Stromal cell of bone marrow (primary cell): ENCODE measurements at places on chromosomes 13 and 19.

DNA sequence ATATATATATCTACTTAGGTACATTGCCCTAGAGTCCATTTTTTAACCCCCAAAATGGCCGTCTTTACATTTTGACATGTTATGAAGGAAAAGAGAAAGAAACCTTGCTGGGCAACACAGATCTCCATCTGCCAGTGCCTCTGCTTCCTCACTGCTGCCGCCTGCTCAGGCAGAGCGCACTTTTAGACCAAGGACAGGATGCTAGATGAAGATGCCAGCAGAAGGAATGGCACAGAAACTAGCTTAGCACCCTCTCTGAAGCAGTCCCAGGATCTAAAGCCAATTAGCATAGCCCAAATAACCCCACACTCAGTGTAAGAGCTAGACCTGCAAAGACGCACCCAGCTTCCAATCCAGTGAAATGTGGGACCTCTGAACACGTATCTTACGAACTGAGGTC, 111.9 kb downstream of the RXFP2 start:
- no peak for DNase-seq

DNA sequence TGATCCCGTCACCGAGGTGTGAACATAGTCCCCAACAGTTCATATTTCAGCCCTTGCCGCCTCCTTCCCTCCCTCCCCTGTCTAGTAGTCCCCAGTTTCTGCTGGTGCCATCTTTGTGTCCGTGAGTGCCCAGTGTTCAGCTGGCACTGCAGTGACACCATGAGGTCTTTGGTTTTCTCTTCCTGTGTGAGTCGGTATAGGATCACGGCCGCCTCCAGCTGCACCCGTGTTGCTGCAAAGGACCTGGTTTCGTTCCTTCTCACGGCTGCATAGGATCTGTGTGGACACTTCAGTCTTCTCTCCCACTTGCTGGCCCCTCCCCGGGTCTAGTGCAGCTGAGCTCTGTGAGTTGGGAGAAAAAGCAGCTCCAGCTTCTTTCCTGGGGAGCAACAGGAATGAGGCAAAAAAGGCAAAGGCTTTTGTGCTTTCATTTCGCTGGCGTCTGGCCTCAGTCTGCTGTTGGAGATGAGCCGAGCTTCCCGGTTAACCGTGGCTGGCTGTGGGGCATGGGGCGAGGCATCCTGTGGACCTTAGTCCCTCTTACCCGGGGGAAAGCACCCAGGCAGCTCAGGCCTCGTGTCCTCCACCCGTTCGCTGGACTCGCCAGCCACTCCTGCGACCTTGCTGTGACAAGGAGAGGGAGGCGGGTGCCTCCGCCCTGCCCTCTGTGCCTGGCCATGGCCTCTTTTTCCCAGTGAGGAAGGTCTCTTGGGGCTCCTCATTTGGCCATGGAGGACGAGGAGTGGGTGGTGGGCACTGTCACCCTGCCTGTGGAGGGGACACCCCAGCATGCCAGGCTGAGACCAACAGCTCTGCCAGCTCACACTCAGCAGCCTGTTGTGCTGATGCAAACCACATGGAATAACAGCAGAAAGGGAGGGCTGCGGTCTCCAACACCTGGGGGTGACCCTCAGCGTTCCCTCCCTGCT, 196.5 kb downstream of the TEX29 start:
- DNase-seq: no peak

DNA sequence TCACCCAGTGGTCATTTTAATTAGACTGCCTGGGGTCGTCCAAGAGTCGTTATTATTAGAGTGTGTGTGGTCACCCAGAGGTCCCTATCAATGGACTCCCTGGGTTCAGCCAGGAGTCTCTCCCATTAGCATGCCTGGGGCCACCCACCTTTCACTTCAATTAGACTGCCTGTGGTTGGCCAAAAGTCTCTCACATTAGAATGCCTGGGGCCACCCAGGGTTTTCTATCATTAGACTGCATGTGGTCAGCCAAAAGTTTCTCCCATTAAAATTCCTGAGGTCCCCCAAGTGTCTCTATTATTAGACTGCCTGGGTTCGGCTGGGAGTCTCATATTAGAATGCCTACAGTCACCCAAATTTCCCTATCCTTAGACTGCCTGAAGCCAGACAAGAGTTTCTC, 1472.6 kb downstream of the UQCRFS1 start:
- no peak for DNase-seq

DNA sequence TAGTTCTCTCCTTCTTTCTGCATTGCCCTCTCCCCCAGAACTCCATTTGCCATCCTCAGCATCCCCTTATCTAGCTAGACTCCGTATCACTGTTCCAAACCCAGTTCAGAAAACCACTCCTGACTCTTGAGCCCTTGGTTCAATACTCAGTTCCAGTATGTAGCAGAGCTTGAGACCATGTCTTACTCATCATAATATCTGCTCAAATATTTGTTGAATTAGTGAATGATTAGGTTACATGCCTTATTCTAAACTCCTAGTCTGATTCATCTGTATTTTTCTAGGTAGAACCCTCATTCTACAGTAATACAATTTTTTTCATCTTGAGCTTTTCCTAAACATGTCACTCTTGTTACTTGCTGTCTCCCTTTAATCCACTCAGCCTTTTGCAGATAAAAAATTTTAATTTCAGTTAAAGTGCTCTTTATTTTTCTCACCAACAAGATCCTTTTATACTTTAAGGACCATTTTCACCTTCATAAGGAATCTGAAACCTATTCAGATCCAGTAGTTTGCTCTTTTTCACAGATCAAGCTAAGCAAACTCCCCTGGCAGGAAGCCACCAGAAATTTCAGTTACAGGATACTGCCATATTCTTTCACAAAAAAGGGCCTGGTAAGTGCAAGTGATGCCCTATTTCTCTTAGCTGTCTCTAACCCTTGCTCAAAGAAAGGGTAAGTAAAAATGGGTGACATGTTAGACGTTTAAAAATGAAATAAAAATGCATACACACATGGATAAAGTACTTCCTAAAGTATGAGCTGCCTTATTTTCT, 23.1 kb upstream of the INTS6 start:
- DNase-seq: no peak

DNA sequence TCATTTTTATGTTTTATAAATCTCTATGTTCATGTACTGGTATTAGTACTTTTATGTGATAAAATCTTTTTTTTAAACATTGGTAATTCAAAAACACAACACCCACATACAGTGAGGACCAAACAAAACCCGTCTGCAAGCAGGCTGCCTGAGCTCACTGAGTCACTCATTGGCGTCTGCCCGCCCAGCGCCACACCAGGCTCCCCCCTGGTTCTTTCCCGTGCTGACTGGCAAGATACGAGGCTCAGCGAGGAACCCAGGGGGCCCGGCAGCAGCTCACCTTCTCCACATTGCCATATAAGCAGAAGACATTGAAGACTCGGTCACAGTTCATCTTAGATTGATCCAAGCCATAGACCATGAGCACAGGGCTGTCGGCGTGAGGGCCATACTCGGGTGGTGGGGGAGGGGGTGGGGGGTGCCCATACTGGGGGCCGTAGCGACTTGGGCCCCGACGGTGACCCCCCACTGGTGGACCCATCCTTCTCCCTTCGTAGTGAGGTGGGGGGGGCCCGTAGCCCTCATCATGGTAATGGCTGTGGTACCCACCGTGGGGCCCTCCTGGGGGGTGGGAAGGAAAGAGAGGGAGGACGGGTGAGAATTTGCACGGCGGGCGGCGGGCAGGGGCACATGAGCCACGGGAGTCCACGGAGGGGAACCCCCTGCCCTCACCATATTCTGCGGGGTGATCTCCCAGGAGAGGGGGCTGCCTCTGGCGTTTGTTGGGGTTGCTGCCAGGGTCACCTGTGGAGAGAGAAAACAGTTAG, 8.4 kb upstream of the ECH1 start:
- no peak for DNase-seq

DNA sequence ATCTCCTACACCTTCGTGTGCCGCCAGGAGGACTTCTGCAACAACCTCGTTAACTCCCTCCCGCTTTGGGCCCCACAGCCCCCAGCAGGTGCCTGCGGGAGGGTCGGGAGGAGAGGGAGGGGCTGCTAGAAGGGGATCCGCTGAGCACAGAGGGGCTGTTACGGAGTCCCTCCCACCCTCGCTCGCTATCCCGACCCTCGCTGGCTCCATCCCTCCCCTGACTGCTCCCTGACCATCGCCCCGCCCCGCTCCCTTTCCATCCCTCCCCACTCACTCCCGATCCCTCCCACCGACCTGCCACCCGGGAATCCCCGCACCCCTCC, 780 bp downstream of the CD177 start:
- no peak for DNase-seq
